ENCODE measurements at places on chromosomes 11 and 22.

DNA sequence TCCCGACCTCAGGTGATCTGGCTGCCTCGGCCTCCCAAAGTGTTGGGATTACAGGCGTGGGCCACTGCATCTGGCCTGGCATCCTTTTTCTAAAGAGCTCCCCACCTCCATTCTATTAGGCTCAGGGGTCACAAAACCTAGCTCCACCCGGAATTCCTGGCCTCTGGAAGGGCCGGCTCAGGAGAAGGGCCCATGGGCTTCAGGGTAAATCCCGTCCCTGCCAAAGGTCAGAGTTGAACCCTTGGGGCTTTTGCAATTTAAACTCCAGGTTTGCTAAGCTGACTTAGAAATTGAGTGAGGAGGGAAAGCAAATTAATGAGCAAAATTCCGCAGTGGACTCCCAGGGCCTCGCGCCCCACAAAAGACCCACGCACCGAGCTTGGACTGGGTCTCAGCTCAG is 48.3 kb downstream of the RPS6KA4 start:
- DNase-seq: no peak

DNA sequence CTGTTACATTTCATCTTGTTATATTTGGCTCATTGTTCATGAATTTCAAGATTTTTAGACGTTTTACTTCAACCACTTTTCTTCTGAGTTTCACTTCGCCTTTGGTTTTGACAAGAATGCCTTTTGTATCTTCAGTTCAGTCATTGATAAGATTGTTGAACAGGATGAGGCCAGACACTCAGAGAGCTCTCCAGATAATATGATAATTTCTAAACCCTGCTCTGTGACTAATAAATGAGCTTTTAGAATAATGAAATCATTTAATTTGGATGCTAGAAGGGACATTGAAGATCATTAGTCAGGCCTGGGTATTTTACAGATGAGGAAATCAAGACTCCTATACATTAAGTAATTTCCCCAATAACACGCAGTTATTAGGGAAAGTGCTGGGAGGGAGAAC is 37.2 kb upstream of the GRAMD1B start:
- DNase-seq: no peak

GRCh38 chr11:14262271-14262846 is 96.6 kb downstream of the RRAS2 start:
- DNase-seq: no peak

- DNase-seq: no peak
Measured at GRCh38 chr11:75100314-75100713, 3.6 kb upstream of the OR2AT4 start.

- peak; percentile 41 for DNase-seq
Measured at GRCh38 chr11:124115782-124116616, 749 bp downstream of the VWA5A start.

DNA sequence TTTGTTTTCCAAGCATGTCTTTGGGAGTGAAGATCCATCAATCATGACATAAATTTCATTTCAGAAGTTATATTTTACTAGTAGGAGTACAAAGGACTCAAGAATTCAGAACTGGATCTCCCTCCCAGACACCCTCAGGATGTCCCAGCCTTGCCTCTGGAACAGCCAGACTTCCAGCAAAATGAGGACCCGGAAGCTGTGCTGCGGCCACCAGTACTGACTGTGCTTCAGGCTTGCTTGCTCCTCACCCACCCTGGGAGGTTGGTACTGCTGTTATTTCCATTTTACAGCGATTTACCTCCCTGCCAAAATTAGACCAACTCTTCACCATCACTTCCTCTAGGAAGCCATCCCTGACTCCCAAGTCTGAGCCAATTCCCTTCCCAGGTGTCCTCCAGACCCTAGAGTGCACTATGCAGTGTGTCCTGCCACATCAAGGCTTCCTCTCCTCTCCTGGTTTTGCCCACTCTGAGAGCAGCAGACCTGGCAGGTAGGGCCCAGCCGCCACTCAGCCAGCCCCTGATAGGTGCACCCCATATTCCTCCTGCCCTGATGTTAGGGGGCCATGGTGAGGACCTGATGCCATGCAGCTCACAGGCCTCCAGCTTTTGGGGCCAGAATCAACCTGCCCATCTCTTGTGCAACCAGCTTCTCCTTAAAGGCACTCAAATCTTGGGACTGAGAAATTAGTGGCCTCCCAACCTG is 47.3 kb upstream of the WNT7B start:
- DNase-seq: no peak

DNA sequence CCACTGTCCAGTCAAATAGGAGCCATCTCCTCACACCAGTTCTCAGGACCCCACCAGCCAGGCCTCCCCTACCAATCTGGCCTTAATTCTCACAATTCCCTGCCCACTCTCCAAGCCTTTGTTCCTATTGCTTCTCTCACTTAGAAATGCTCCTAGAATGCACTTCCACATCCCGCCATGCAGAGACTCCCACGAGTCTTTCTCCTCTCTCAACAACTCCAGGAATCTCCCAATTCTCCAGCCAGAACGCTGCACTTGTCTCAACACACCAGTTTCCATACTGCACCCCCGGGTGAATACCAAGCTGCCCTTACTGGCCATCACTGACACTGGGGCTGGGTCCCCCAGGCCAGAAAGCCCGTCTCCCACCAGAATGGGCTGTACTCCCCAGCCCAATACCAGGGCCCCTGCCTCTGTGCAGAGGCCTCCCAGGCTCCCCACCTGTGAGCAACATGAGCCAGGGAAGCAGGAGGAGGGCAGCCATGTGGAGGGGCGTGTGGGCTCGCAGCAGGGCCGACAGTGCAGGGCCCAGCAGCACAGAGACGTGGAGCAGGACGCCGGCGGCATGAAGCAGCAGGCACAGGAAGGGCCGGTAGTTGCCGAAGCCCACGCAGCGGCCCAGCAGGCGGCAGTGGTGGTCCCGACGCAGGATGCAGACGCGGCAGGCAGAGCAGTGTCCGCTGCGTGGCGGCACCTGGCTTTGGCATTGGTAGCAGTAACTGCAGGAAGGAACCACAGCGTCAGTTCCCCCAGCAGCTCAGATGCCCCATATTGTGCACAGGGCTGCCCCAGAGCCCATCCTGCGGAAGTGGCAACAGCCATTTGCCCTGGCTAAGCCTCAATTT is 2.4 kb downstream of the ZDHHC24 start:
- DNase-seq: peak; percentile 78

DNA sequence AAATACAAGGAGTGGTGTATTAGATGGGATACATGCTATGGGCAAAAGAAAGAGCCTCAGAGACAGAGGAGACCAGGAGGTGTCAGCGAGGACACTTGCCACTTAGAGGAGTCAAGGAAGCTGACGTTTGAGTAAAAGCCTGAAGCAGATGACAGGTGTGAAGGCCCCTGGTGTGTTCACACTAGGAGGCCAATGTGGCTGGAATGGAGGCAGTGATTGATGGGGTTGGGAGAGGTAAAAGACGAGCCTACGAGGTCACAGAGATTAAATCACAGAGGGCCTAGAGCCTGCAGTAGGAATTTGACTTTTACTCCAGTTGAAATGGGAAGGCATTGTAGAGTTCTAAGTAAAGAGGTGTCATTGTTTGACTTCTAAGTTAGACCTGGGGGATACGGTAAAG is 12.0 kb upstream of the GDPD5 start:
- no peak for DNase-seq

GRCh38 chr22:22080270-22080669 is 97.7 kb upstream of the TOP3B start:
- DNase-seq: no peak

GRCh38 chr11:27041141-27041899 is 705 bp downstream of the BBOX1 start:
- peak; percentile 4 for DNase-seq

GRCh38 chr11:125923012-125923579 is 18.8 kb downstream of the DDX25 start:
- DNase-seq: peak; percentile 72

GRCh38 chr11:1219834-1220815 is 2.7 kb upstream of the MUC5B start:
- no peak for DNase-seq

- DNase-seq: no peak
Measured at GRCh38 chr11:116042146-116042545, 537.9 kb upstream of the CADM1 start.

- no peak for DNase-seq
Measured at GRCh38 chr11:120132645-120133185, 5.2 kb downstream of the TRIM29 start.

GRCh38 chr11:1336836-1337646 is 27.6 kb upstream of the TOLLIP start:
- peak; percentile 64 for DNase-seq

- DNase-seq: no peak
Measured at GRCh38 chr11:6360183-6360582, 30.1 kb upstream of the SMPD1 start.

DNA sequence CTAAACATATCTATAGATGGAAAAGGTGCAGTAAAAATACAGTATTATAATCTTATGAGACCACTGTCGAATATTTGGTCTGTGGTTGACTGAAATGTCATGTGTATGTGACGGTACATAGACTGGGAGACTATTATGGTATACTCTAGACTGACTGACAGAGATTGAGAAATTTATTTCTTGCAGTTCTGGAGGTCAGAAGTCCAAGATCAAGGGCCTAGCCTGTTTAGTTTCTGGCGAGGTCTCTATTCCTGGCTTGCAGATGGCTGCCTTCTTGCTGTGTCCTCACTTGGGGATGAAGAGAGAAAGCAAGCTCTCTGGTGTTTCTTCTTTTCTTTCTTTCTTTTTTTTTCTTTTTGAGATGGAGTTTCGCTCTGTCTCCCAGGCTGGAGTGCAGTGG is 7.3 kb upstream of the OSBP2 start:
- no peak for DNase-seq

DNA sequence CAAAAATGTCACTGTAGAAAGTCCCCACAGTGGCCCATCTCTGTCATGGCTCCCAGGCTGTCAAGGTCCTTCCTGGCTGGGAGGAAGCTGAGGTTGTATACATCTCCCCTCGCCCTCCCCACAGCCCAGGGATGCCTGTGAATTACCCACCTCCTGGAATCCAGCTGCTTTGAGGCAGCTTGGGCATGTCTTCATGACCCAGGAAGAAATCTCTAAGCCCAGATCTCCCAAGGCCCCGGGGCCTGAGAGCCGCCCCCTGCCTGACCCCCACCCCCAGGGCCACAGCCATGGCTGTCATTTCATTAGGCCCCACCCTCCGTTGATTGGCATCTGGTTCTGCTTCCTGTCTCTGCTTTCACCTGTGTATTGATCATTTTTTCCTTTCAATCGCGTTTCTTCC is 207.5 kb downstream of the TBC1D22A start:
- DNase-seq: no peak

- peak; percentile 80 for DNase-seq
Measured at GRCh38 chr22:37428649-37429586, 1.6 kb upstream of the ELFN2 start.

GRCh38 chr11:103542851-103543250 is 433.6 kb downstream of the DYNC2H1 start:
- no peak for DNase-seq

DNA sequence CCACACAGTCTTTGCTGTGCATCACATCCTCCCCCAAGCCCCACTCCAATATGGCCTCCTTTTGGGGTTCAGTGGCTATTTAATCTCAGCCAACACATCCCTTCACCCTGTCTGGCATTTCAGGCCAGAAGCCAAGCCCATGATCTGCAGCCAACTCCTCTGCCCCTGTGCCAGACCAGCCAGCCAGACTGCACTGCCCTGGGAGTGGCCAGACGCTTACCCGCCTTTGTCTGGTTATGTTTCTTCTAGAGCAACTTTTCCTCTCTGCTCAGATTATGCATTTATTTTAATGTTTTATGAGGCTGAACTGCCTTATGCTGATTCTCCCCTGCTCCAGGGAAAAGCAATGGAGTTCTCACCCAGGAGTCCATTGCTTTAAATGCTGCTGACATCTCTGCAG is 206.7 kb upstream of the TBCEL start:
- no peak for DNase-seq

DNA sequence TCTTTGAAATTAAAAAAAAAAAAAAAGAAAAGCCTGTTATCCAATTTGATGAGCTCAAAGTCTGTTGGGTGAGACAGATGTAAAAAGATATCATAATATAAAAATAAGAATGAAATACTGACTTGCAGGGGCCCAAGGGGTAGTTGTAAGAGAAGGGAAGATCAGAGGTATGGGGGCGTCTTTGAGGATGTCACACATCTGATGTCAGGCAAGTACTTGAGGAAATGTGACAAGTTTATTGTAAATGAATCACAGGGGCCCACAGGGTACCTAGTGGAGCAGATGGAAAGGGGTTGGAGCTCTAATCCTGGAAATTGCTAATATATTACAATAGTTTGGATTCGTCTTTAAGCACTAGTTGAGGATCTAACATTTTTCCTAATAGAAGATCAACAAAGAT is 131.6 kb downstream of the MAML2 start:
- DNase-seq: no peak

DNA sequence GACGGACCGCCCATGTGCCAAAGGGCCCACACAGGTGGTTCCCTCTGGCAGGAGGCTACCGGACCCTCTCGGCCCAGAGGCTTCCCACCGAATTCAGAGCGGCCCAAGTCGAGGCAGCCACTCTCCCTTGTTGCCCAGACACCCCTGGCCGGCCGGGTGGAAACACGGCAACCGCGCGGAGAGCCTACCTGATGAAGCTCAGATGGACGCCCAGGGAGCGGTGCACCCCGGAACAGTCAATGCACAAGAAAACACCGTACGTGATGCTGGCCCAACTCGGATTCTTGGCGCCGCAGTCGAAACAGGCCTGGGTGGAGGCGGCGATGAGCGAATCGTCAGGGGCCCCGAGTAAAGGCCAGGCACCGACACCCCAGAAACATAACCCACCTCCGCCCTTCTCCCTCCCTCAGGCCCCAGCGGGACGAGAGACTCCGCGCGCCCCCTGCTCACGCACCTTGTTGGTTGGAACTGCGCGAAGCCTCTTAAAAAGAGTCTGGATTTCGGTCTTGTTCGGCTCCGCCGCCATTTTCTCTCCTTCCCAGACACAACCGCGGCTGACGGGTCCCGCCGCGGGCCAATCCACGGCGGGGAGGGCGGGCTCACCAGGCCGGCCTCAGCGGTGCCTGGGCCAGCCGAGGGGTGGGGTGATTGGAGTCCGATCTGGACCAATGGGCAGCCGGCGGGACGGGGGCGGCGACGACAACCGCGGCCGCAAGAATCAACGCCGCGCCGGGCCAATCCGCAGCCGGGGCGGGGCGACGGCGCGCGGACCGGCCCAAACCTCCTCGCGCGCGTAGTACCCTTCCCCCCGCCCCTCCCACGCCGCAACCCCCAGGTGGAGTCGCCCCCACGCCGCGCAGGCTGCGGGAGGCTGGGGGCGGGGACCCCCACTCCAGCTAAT is at the start of gene ARFGAP2:
Gene ARFGAP2 (minus strand): TSS at position 552 of the 901 bp plus-strand sequence. CDS start 26 bp downstream, at position 526.
- DNase-seq: peak; percentile 97

DNA sequence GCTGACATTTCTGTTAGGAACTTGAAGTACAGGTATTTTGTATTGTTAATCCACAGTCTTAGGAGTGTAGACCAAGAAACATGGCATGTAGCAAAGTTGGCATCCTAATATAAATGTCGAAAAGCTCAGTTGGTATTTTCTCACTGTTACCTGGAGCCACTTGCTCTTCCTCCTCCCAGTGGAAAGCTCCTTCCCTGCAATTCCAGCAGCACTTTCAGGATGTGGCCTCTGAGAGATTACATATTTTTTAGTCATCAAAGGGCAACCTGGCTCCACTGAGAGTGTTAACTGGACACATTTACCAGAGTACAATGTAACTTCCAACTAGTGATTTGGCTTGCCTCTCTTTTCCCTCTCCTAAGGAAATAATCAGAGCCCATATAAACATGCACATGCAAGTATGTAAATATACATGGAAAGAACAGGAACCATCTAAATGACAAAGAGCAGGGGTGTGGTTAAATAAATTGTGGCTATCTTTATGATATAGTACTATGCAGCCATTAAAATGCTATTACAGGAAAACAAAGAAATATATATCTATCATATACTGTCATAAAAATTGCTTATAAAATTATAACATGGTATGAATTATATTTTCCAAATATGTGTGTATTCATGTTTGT is 14.3 kb upstream of the EED start:
- DNase-seq: no peak
